Activated CD4-positive, CD25-positive, alpha-beta regulatory T cell (primary cell): ENCODE measurements at places on chromosomes 7 and 10.

- DNase-seq: peak; percentile 52
Measured at GRCh38 chr7:99365318-99366141, 9.0 kb upstream of the ARPC1B start.

- no peak for DNase-seq
Measured at GRCh38 chr7:142792593-142792992, 21.8 kb downstream of the PRSS2 start.

- DNase-seq: no peak
Measured at GRCh38 chr7:48760528-48761265, 163.7 kb upstream of the CDC14C start.

DNA sequence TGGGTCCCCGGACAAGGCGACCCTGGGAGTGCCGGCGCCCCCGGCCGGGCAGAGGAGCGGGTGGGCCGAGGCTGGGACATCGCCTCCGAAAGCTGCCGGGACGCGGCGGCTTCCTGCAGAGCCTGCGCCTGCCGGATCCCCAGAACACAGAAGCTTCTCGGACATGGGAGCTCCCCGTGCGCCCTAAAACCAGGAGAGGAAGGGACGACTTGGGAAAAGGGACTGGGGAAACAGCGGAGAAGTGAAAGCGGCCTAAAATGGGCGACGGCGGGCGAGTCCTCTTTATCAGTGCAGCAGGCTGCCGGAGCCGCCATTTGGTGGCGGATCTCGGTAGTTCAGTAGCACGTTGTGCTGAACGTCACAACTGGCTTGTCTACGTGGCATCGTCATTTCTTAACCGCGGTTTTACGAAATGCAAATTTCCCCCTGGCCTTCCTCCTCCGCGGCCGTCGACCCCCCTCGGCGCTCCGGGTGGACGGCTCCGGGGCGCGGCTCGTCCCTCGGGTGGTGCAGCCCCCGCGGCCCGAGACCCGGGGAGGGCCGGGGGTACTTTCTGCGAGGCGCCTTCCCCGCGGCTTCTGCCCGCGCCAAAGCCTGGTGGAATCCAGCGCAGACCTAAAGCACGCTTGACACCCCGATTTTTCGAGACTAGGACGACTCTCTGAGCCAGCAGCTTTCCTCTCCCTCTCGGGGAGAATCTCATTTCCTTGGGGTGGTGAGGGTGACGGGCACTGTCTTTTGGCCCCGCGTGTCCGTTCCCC lies 9.9 kb upstream of the SPAG6 start:
- DNase-seq: peak; percentile 46

- DNase-seq: no peak
Measured at GRCh38 chr10:17115683-17116082, 13.9 kb downstream of the CUBN start.

GRCh38 chr7:134084488-134085144 lies 42.5 kb upstream of the LRGUK start:
- no peak for DNase-seq

DNA sequence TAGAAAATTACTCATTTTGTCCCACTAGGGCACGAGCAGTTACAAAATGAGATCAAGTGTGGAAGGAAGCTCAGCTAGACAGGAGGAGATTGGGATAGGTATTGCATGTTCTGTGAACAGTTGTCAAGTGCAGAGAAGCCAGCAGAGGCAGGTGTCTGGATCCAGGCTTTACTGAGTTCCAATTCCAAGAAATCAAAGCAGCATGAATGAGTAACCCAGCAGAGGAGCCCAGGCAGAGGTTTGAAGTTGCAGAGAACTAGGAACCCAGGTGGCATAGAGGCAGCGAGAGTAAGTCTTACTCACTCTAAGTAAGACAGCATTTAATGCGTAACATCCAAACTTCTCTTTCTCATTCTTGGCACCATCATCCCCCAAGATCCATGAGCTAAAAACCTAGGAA lies 11.8 kb downstream of the MRC1 start:
- DNase-seq: no peak

GRCh38 chr7:2821161-2821841 lies 22.8 kb downstream of the GNA12 start:
- no peak for DNase-seq

GRCh38 chr10:54869022-54869421 lies 68.0 kb upstream of the PCDH15 start:
- no peak for DNase-seq

- DNase-seq: no peak
Measured at GRCh38 chr10:34183016-34183796, 631.9 kb downstream of the PARD3 start.

DNA sequence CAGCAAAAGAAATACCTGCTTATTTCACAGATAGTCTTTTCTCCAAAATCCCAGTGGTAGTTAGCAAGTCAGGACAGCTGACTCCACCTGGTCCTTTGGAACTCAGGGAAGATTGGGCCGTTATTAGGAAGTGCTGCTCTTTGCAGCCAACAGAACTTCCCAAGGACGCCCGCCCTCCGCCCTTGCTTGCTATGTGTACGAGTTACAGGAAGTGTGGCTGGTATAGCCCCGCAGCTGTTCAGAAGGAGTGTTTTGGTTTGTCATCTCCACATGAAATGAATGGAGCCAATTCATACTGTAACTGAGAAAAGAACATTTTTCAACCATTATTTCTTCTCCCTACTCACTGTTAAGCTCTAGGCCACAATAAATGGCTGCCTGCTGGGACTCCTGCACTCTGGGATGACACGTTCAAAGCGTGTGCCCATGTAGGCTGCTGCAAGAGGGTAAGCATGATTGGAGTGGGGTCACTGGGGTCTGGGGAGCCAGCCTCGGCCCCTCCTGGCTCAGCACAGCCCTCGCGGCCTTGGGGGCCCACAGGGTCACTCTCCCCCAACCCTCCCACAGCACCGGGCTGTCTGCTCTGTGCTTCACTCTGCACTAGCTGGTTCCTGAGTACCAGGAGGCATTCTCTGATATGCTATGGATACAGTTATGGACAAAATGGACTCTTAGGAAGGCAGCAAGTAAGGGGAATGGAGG lies 244.0 kb downstream of the EBF3 start:
- DNase-seq: no peak

- DNase-seq: no peak
Measured at GRCh38 chr10:101965075-101965765, 90.8 kb downstream of the ARMH3 start.

- no peak for DNase-seq
Measured at GRCh38 chr10:28155726-28156125, 147.1 kb downstream of the MPP7 start.

DNA sequence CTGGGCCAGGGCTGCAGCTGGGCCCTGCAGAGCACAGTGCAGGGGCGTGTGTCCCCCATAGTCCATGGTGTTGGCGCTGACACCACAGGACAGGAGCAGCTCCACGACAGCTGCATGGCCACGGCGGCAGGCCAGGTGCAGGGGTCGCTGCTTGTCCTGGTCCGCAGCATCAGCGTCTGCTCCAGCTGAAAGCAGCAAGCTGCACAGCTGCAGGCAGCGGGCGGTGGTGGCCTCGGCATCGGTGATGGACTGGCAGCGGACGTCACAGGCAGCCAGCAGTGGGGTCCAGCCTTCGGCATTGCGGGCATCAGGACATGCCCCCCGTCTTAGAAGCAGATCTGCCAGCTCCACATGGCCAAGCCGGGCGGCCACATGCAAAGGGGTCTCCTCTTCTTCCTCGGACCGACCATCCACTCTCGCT lies 6.0 kb downstream of the ASB10 start:
- no peak for DNase-seq

- DNase-seq: no peak
Measured at GRCh38 chr7:67554986-67555385, 558.4 kb downstream of the TYW1 start.

GRCh38 chr7:42250411-42250810 lies 13.4 kb upstream of the GLI3 start:
- no peak for DNase-seq

- no peak for DNase-seq
Measured at GRCh38 chr10:33986016-33986415, 651.5 kb upstream of the NRP1 start.

DNA sequence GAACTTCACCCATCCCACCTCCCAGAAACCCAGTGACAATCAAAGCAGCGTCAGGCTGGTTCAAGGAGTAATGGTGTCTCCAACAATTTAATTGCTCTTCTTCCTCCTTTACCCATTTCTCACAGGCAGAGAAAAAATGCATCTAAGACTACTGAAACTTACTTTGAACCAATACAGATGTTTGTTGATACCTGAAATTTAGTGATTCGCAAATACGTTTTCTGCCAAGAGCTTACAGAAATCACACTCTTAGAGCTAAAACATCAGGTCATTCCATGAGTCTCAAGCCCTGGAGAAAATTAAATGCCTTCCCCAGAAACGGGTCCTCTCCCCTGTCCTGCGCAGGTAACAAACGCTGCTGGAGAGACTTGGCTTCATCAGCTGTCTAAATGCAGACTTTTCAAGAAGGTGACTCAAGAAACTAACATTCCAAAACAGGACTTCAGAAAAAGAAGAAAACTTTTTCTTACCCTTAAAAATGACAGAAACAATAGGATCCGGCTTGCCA lies 443 bp downstream of the MYOF start:
- DNase-seq: no peak

- DNase-seq: no peak
Measured at GRCh38 chr7:84274029-84274638, 79.5 kb upstream of the SEMA3A start.

GRCh38 chr7:121138262-121138933 lies 149.9 kb downstream of the CPED1 start:
- no peak for DNase-seq

DNA sequence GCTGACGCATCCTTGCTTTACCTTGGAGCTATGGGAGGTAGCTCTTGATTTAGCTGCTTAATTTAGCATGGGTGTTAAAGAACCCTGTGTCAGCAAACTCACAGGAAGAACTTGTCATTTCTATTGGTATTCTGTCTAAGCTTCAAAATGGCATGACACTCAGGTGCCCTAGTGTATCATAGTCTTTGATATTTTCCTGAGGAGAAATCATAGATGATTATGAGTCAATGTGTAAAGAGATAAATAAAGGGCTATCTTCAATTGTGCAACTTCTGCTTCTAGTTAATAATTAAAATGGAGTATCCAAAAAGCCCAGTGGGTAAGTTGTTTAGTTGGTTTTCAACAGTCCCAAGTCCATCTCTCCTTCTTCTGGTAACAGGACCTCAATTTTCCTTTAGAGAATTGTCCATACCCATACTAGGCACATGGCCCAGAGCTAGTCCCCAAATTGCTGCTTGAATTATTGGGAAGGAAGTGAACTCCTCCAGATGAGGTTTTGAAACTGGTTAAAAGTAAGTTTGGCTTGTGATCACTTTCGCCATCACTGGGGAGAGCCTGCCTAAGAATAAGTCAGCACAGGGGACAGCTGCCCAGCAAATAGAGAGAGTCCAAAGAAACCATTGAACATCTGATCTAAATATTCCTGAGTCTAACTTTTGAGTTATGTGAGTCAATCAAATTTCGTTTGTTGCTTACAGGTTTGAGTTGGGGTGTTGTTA lies 169.0 kb upstream of the PHYHIPL start:
- no peak for DNase-seq

- no peak for DNase-seq
Measured at GRCh38 chr10:14063531-14064285, 267.0 kb downstream of the FRMD4A start.

GRCh38 chr10:103605359-103606096 lies 112.0 kb downstream of the NEURL1 start:
- DNase-seq: peak; percentile 26

GRCh38 chr10:62728479-62728878 lies 76.0 kb upstream of the ADO start:
- DNase-seq: no peak

DNA sequence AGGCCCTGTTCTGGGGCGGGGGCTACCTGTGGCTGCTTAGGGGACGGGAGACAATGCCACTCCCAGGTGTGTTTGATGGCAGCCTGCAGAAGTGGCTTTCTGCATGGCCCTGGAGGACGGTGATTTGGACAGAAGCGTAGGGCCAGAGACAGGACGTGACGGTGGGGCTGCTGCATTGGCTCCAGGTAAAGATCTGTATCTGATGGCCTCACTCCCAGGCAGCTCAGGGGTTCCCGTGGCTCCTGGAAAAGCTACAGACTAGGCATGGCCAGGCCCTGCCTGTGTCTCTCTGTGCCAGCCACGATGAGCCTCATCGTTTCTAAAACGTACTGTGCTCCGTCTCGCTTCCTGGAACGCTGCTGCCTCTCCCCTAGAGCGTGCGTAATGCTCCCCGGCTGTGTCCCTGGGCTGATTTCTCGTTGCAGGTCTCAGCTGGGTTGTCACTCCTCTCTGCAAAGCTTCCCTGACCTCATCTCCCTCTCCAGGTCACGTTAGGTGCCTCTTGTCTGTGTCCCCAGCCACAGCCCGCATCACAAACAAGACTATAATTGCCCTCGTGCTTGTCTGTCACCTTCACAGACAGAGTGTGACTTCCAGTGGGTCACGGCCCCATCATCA lies 12.6 kb downstream of the GTF2IRD1 start:
- DNase-seq: no peak

GRCh38 chr10:29189256-29189655 lies 99.6 kb upstream of the LYZL1 start:
- DNase-seq: no peak

GRCh38 chr7:74306004-74306729 lies 17.0 kb downstream of the CLIP2 start:
- DNase-seq: no peak

DNA sequence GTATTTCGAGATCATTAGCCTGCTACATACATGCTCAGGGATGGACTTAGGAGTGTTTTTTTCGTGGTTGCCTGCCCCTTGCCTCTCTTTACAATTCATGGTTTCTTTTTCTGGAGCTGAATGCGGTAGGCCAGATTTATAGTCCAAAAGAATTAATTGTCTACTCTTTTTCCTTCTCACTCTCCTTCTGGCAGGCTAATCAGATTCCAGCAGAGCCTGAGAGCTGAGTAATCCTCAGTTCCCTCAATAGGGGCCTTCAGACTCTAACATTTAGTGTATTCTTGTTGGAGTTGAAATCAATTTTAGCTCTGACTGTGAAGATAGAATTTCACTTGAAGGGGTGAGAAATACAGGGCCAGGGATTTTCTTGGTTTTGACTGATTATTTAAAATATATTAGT lies 16.4 kb downstream of the SORCS3 start:
- DNase-seq: no peak

GRCh38 chr10:24414597-24414996 lies 205.7 kb downstream of the KIAA1217 start:
- no peak for DNase-seq

GRCh38 chr7:106281585-106282318 lies 3.0 kb downstream of the NAMPT start:
- no peak for DNase-seq

GRCh38 chr10:5844345-5845055 lies 31.3 kb upstream of the GDI2 start:
- DNase-seq: no peak

GRCh38 chr7:133386205-133386604 lies 133.3 kb downstream of the EXOC4 start:
- DNase-seq: no peak
